ENCODE measurements at places on chromosomes 1 and 21.

DNA sequence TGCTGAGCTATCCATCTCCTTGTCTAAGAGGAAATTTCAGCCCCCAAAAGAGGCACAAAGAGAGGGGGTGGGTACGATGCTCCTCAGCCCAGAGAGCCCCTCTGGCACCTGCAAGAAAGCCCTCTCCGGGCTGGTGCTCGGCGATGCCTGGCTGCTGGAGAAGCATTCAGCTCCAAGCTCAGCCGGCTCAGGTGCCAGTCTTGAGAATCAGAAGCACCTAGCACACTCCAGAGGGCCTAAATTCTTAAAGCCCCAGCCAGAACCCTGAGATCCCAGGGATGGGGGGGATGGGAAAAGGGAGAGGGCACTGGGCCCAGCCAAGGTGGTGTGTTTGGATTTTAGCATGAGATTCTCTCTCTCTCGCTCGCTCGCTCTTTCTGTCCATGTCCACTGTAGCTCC is 2.9 kb downstream of the GRIK3 start:
- DNase-seq = no peak

GRCh38 chr1:226901421-226901820 is 31.0 kb downstream of the PSEN2 start:
- DNase-seq = no peak

GRCh38 chr1:110436635-110437034 is 14.3 kb upstream of the PROK1 start:
- DNase-seq = no peak

- DNase-seq = no peak
Measured at GRCh38 chr1:53395671-53396215, 63.5 kb upstream of the DMRTB1 start.

GRCh38 chr1:15206418-15207030 is 40.5 kb upstream of the FHAD1 start:
- DNase-seq = no peak

DNA sequence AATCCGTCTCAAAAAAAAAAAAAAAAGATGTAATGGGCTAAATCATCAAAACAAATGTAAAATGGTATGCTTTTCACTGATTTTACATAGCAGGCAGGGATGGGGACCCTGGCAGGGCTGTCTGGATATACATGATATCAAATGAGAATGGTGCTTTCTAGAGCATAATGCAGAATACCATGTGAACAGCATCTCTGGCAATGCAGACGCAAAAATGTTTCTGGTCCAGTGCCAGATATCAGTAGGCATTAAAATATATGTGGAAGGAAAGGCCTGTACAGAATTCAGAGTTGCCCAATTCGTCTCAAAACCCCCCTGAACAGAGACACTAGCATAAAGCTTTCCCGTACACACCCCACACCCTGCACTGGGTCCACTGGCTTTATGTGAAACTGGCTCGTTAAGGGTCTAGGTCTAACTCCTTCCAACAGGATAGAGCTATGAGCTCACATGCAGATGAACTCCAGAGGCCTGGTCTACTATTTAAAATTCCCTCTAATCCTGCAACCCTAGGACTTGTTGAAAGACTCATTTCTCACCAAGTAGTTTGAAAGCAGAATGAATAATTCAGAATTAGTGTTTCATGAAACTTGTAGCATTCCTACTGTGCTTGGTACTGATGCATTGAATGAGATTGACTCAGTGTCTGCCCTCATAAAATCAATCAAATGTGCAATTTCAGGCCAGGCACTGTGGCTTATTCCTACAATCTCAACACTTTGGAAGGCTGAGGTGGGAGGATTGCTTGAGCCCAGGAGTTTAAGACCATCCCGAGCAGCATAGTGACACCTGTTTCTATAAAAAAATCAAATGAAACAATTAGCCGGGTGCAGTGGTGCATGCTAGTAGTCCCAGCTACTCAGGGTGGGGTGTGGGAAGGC is 2.6 kb upstream of the MYSM1 start:
- DNase-seq = no peak

Data from CD4-positive, alpha-beta T cell treated with Interleukin-2 at 100 ng/mL for 4 hours (primary cell).